GM20000 (cell line): ENCODE measurements at places on chromosomes 5 and 9.

DNA sequence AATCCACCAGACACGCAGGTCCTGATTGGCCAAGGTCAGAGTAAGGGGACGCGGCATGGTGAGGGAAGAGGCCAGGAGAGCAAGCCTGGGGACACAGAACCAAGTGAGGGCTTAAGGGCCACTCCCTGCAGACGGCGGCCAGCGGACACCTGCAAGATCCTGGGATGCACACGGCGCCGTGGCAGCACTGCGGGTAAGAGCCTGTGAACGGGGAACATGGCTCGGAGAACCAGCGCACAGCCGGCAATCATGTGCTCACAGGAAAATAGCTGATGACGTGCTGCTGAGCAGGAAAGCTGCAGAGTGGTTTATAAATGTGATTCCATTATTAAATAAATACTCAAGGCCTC is 27.0 kb upstream of the NSMF start:
- no peak for DNase-seq

DNA sequence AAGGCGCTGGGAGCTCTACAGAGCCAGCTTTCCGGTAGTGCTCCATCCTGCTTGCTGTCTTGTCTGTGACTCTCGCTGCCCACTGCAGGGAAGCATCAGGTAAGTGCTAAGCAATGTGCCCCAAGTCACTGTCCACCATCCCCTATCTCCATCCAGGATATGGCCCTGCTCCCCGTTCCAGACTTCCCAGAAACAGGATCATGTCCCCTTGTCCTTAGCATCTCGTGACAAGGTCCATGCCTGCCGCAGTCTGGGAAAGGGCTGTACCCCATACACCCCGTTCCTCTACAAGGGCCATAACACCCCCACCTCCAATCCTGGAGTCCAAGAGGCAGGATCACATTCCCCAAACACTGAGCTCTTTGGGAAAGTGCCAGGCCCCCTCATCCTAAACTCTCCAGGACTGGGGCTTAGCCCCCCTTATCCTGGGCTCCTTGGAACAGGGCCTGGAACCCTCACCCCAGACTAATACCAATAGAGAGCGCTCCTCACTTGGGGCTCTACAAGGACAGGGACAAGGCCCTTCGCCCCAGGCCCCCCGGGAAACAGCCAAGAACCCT is 566 bp downstream of the RPP25L start:
- DNase-seq, result no peak

- no peak for DNase-seq
Observed at GRCh38 chr9:31677415-31677814, 707.0 kb upstream of the ACO1 start.

DNA sequence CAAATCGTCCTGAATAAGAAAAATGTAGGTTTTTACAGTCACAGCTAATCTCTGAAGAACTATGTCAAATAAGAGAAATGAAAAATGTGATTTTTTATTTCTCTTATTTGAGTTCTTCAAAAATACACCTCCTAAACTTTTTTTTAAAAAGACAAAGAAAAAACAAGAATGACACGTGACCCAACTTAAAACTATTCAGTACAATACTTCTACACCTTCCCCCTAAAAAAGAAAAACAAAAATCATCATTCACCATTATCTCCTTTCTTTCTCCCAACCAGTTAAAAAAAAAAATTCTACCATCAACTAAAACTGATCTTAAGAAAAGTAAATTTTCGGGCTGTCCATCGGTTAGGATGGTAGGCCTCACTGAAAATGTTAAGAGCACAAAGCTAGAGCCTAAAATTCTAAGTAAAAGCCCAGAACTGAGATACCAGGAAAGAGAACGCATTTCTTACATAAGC is 2.1 kb downstream of the RNF145 start:
- DNase-seq, result no peak

DNA sequence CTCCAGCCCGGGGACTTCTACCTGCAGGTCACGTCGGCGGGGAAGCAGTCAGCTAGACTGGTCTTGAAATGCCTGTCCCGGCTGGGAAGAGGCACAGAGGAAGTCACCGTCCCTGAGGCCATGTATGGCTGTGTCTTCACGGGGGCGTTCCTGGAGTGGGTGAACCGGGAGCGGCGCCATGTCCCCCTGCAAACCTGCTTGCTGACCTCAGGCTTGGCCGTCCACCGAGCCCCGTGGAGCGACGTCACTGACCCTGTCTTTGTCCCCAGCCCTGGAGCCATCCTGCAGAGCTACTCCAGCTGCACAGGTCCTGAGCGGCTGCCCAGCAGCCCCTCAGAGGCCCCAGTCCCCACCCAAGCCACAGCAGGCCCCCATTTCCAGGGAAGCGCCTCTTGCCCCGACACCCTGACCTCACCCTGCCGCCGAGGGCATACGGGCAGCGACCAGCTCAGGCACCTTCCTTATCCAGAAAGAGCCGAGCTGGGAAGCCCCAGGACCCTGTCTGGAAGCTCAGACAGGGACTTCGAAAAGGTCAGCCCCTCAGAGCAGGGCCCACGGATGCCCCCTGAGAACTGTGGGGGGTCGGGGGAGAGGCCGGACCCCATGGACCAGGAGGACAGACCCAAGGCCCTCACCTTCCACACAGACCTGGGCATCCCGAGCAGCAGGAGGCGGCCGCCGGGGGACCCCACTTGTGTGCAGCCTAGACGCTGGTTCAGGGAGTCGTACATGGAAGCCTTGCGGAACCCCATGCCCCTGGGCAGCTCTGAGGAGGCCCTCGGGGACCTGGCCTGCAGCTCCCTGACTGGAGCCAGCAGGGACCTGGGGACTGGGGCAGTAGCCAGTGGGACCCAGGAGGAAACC is 47.8 kb downstream of the PLEKHG4B start:
- no peak for DNase-seq

- no peak for DNase-seq
Observed at GRCh38 chr5:64680289-64680688, 10.0 kb upstream of the SHISAL2B start.

DNA sequence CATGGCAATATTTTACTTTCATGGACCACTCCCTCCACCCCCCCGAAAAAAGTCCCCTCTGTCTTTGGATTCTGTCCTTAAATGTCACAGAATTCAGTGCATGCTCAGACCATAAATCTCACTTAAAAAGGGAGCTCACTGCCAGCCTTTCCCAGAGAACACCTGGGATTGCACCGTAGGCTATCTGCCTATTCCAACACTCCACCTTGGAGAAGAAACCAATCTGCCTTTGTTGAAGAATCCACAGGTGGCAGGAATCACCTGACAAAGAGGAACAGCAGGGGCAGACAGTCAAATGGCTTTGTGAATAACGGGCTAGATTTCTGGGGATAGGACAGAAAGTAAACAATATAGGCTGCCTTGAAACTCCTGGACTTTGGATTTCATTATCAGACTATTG is 306.7 kb upstream of the BRINP1 start:
- DNase-seq, result no peak

GRCh38 chr5:111747337-111747736 is 9.7 kb downstream of the NREP start:
- no peak for DNase-seq

DNA sequence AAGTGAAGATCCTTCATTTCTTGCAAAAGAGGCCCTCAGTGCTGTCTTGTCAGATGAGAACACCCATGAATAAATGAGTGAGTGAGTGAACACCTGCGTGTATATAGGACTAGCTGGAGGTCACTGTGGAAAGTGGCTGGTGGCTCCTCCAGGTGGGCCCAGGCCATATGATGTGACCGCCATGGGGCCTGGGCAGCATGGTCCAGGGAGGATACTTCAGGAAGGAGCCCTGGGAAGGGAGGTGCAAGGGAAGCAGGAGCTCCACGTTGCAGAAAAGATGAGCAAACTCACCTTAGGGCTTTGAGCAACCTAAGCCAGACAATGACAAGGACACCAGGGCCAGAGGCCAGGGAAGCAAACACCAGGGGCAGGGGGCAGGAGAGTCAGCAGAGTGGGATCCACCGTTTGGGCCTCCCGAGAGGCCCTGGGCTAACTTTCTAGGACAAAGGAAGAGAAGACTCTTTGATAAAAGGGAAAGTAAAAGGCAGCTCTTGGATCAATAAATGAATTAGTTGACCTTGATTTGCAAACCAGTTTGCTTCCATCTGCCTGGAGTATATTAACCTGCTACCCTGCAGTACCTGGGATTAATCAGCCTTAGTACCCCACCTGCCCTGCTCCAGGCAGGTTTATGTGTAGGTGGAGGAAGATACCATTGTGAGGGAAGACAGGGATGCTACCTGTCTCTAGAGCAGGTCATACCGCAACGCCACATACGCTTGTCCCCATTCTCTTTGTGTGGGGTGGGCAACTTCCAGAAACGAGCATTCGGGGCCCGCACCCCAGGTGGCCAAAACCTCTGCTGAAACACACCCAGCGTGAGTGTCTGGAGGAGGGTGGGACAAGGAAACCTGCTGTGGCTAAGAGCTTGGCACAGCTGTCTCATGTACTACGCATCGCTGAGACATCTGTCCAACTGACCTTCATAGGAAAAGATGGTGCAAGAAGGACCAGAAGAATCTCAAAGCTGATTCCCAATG is 51.4 kb upstream of the OLFM1 start:
- DNase-seq, result no peak

- DNase-seq, result no peak
Observed at GRCh38 chr9:114117614-114117995, 18.5 kb upstream of the KIF12 start.

- DNase-seq, result no peak
Observed at GRCh38 chr9:108854094-108854493, 1.7 kb downstream of the ACTL7B start.

GRCh38 chr9:125763394-125763801 is 16.2 kb downstream of the PBX3 start:
- no peak for DNase-seq

DNA sequence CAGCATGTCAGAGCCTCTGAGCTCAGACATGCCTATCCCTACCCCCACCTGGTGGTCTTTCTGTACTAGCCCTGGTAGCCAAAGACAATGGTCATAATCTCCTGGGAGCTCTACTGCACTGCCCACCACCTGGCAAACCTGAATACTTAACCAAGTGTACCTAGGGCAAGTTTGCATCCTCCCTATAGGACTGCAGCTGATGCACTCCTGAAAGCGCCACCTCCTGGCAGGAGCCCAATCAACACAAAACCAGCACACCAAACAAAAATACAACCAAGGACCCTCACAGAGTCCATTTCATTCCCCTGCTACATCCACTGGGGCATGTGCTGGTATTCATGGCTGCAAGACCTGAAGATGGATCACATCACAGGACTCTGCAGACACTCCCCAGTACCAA is 14.8 kb upstream of the FAM174A start:
- no peak for DNase-seq

GRCh38 chr5:80917631-80918030 is 42.5 kb upstream of the RASGRF2 start:
- DNase-seq, result no peak

DNA sequence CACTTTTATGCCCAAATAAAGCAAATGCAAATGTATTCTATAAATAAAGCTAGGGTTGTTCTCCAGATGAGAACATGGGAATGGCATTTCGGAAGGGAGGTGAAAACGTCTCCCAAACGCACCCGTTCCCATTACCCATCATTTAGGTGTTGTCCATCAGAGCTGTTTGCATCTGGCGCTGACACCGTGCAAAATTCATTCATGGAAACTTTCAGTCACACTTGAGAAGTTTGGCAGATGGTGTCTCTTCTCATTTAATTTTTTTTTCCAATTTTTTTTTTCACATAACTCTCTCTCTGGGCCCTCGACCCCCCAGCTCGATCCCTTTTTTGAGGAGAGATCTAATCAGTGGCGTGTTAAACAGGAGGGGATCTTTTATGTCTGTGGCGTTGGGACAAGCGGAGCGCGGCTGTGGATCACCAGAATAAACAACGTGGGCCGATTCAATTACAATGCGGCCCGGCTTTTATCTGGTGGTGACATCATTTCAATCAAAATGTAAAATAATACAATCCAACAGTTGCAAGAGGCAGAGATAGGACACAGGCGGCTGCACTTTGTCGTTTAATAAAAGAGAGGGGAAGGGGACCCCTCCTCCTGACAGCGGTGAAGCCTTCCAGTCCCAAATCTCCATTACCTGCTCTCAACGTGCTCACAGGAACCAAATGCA is 246.1 kb upstream of the IRX4 start:
- no peak for DNase-seq

- DNase-seq, result no peak
Observed at GRCh38 chr9:7534211-7534935, 265.2 kb downstream of the DMAC1 start.

DNA sequence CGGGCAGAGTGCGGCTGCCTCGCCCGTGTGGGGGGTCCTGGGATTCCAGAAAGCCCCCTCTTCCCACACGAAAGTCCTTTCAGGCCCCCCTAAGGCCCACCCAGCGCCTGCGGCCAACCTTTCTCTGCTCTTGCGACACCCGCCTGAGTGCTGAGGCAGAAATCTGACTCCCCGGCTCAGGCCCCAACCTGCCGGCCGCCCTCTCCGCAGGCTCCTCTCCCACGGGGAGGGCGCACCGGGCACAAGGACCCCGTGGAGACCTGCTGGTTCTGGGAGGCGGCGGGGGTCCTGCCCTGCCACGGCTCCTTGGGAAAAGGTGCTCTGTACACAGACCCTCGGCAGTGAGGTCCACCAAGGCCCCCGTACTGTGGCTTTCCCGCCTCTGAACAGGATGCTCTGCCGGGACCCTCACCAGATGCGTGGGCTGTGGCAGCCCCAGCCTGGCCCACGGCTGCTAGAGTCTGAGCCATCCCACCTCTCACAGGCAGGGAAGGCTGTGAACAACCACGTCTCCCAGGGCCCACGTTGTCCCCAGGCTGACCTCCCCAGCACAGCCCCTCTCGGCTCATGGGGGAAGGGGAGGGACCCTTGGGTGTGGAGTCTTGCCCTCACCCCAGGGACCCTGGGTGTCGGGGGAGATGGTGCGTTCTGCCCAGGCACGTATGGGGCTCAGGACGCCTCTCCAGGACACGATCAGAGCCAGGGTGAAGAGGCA is 41.5 kb upstream of the EGFL7 start:
- no peak for DNase-seq

GRCh38 chr5:68332080-68332451 is 116.5 kb downstream of the PIK3R1 start:
- DNase-seq, result no peak

DNA sequence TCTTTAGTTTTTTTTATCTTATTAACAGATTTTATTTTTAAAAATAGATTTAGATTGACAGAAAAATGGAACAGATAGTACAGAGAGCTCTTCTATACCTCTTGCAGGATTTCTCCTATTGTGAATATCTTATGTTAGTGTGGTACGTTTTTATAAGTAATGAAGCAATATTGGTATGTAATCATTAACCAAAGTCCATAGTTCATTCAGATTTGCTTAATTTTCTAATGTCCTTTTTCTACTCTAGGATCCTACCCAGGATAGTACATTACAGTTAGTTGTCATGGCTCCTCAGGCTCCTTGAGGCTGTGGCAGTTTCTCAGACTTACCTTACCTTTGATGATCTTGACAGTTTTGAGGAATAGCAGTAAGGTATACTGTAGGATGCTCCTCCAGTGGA is 30.4 kb downstream of the PPP2R2B start:
- no peak for DNase-seq
